ENCODE measurements at places on chromosomes 2 and 18.
A peak's percentile ranks its signal among the peaks of the same experiment; 100 is the strongest.

- DNase-seq, result no peak
Observed at GRCh38 chr18:2641638-2642037, 13.9 kb upstream of the SMCHD1 start.

GRCh38 chr18:79496978-79497637 lies 101.4 kb downstream of the NFATC1 start:
- peak; percentile 41 for DNase-seq

GRCh38 chr2:1997976-1998375 lies 253.7 kb upstream of the PXDN start:
- no peak for DNase-seq

DNA sequence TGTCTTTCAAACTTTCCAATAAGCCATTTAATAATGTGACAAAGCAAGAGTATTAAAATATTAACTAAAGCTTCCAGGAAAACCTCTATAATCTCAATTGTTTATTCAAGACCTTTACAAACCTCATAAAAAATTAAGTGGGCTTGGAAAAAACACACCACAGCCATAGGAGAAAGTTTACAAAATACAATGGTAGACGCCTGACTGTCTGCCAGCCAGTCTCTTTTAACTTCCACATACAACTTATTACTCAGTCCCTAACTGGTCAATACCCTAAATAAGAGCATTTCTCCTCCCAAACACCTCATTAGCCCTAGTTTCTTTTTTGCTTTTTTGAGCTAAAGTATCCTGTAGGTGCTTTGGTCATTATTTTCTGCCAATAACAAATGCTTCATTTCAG lies 247.4 kb upstream of the CYP26B1 start:
- no peak for DNase-seq

GRCh38 chr2:84846041-84846663 lies 34.7 kb downstream of the TRABD2A start:
- no peak for DNase-seq

DNA sequence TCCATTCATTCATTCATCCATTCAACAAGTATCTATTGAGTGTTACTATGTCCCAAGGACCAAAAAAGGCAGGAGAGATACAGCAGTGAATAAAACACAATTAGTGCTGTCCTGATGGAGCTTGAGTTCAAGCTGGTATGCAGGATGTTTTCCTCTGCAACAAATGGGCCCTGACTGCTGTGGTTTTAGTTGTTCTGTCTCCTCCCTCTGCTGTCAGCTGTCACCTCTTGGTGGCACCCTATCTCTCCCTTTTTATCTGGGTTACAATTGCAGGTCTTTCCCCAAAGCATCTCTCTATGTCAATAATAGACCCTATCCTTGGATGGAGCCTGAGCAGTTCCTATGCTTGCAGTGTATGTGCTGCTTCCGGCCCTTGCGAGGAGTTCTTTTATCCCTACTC lies 304.8 kb downstream of the PDE11A start:
- no peak for DNase-seq

DNA sequence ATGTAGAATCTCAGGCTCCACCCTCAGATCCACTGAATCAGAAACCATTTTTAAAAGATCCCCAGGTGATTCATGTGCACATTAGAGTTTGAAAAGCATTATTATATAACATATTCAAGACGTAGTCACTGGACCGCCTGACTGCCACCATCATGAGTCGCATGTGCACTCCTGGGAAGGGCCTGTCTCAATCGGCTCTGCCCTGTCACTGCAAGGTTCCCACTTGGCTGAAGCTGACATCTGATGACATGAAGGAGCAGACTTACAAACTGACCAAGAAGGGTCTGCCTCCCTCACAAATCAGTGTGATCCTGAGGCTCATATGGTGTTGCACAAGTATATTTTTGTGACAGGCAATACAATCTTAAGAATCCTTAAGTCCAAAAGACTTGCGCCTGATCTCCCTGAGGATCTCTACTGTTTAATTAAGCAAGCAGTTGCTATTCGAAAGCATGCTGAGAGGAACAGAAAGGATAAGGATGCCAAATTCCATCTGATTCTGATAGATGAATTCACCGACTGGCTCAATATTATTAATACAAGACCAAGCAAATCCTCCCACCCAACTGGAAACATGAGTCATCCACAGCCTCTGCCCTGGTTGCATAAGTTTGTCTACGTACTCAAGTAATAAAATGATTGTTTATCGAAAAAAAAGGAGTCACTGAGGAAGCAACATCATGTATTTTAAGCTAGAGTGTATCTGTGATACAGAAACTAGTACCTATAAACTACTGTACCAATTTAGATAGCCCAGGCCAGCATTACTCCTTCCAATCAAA lies 26.2 kb downstream of the ATAD2B start:
- peak; percentile 55 for DNase-seq

DNA sequence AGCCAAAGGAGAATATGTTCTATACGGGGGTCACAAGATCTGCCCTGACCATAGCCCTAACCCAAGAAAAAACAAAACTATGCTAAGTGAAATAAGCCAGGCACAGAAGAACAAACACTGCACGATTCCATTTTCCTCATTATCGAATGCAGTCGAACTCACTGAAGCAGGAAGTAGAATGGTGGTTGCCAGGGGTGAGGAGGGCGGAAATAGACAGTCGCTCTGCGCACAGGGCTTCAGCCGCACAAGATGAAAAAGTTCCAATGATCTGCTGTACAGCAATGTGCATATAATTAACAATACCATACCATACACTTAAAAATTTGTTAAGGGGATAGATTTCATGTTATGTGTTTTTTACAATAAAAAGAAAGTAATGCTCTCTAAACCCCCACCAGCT lies 257.7 kb downstream of the TXNL1 start:
- DNase-seq, result no peak

- no peak for DNase-seq
Observed at GRCh38 chr2:176544991-176545956, 276.0 kb downstream of the MTX2 start.

GRCh38 chr2:120442923-120443571 lies 97.1 kb downstream of the INHBB start:
- DNase-seq, result no peak

DNA sequence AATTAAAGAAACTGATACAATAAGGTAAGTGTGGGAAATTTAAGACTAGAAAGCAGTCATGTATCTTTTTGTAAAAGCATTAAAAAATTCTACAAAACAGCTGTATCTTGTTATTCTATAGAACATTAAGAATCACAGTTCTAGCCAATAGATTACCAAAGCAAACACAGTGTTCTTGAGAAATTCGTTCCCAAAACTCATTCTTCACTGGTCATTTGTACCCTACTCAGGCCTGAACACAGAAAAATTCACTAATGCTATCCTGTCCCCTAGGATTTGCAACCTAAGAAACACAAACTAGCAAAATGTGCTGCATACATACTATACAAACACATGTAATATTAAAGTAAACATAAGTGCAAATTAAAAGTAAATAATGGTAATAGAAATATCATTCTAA lies 29.1 kb downstream of the ERMN start:
- DNase-seq, result no peak

GRCh38 chr2:72925328-72925943 lies 8.1 kb downstream of the EMX1 start:
- DNase-seq, result no peak

GRCh38 chr2:239657992-239658391 lies 257.2 kb upstream of the HDAC4 start:
- no peak for DNase-seq

DNA sequence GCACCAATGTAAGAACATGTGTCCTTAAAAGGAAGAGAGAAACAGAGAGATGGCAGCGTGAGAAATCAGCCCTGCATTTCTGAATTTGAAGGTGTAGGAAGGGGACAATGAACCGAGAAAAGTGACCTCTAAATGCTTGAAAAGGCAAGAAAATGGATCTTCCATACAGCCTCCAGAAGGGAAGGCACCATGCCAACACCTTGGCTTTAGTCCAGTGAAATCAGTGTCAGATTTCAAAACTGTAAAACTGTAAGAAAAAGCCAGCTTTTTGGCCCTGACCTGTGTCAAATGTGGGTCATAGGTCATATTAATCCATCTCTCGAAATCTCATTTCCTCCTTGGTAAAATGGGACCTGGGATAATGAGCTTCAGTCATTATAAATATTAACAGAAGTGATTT lies 762.3 kb downstream of the DCDC2C start:
- no peak for DNase-seq

DNA sequence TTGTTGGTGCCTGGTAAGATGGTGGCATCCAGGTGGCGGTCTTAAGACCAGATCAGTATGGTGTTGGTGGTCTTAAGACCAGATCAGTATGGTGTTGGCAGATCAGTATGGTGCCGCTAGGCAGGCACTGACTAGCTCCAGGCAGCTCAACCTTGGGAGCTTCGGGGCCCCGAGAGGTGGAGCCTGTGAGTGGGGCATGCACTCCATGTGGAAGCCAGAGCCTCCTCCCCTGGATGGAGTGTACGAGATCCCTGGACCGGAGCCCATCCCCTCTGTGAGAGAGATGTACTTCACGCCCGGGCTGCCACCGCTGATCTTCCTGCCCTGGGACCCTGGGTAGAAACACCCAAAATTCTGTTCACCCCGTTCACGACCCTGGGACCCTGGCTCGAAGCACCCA lies 19.0 kb downstream of the MALT1 start:
- DNase-seq, result no peak

GRCh38 chr18:6659963-6660725 lies 69.4 kb upstream of the ARHGAP28 start:
- DNase-seq, result no peak

- DNase-seq, result no peak
Observed at GRCh38 chr2:181231886-181232621, 225.1 kb upstream of the ITGA4 start.

DNA sequence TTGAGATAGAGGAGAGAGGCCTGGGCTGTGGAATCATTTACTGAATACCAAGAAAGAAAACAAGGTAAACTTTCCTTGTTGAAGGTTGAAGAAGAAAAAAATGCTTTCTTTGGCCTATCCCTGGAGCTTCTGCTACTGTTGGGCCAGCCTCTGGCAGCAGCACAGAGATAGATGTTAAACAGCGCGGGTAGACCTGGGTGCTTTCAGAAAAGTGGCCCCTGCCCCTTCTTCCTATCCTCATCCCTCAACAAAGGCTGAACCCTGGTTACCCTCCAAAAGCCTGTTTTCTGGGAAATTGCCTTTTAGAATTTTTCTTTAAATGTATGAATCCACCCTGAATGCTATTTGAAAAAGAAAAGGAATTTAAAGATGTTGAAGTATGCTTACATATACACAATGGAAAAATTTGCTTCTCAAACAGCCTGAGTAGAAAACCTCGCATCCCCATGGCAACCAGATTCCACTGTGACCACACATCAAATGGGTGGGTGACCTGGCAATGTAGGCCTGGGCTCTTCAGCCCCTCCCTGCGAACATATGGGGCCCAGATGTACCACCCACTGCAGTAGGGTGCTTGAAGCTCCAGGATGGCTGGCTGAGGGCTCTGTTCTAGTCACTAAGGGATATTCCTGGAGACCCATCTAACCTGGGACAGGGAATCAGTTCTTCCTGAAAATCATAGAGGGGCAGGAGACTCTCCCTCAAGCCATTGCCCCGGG lies 23.4 kb upstream of the CHRNA1 start:
- DNase-seq, result peak; percentile 99

DNA sequence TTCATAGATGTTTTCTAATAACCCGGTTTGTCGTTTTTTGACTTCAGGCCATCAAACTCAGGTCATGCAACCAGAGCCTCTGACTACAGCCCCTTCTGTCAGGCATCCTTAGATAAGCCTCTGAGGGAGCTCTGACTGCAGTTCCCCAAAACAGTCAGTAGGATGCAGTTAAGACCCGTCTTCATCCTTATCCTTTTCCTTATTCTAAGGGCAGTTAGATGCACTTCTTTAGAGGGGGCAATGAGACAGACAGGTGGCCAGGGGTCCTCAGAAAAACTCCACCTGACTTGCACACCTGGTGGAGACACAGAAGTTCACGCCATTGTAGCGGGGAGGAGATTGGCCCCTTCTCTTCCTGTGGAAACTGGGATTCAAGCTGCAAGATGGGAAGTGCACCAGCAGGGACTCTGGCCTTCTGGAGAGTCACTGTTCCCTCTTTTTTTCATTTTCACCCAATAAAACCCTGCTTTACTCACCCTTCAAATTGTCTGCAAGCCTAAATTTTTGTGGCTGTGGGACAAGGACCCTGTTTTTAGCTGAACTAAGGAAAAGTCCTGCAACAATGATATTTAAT lies 104.8 kb upstream of the TFPI start:
- DNase-seq, result peak; percentile 6

GRCh38 chr2:11679016-11679415 lies 9.0 kb upstream of the NTSR2 start:
- no peak for DNase-seq

DNA sequence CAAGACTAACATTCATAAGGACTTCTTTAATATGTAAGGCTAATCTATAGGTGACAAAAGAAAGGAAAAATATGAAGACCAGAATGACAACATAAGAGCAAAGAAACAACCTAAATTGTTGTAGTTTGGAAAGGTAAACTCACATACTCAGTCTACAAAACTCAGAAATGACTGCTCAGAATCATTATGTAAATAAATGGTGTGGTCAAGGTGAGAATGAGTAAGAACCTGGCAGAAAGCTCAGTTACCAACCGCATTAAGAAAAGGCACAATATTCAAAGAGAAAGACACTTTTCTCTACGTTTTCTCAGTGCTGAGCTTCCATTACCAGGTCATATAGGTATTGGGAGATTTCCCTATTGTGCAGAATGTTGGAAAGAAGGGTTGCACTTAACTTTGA lies 15.8 kb downstream of the ATF2 start:
- DNase-seq, result no peak

All from AG04450 (cell line).